A172 (cell line): ENCODE measurements at places on chromosomes 13 and 19. TPM values are rescaled to one million over a fixed set of nuclear protein-coding genes. Genes with fewer than 3 reads are reported as not detected.

GRCh38 chr13:40562975-40563349 is 103.5 kb downstream of the FOXO1 start:
- peak; percentile 60 for DNase-seq

DNA sequence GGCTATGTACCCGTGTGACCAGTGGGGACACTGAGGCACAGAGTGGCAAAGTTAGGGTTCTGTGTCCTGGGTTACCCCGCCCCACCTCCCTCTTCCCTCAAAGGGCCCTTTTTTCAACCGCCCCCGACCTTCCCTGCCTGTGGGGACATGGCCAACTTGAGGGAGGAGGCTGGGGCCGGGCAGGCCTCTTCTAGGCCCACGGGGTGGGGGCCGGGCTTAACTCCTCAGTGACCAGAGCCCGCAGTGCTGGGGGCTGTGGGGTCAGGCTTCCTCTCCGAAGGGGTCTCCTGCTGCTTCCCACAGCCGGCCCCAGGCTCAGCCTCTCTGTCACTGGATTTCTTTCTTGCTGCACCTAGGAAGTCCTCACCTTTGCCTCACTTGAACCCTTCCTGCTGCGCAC is 23.9 kb downstream of the PIAS4 start:
- no peak for DNase-seq

DNA sequence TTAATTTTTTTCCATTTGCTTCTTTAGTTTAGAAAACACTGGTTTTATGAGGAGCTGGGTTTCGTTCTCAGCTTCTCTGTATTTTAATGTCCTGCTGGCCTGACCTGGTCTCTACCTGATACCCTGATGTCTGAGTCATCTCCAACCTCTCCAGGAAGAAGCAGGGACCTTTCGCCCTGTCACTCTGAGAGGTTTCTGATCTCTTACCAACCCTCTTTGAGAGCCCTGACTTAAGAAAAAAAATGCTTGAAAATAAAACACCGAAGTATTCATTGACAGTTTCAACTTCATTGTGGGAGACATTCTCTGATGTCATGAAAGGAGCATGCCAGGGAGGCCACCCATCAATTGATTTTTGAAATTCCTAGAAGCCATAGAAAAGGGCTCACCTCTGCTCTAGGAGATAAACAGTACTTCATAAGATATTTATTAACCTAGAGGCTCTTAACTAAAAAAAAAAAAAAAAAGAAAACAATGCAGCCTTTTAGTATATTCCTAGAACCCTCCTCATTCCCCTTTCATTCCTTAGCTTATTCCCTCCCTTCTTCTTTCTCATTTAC is 234.8 kb downstream of the ENOX1 start:
- no peak for DNase-seq

- no peak for DNase-seq
Measured at GRCh38 chr13:47503475-47503874, 497.6 kb downstream of the SUCLA2 start.

GRCh38 chr19:49515767-49516166 is 3.3 kb downstream of the FCGRT start:
- DNase-seq: no peak

DNA sequence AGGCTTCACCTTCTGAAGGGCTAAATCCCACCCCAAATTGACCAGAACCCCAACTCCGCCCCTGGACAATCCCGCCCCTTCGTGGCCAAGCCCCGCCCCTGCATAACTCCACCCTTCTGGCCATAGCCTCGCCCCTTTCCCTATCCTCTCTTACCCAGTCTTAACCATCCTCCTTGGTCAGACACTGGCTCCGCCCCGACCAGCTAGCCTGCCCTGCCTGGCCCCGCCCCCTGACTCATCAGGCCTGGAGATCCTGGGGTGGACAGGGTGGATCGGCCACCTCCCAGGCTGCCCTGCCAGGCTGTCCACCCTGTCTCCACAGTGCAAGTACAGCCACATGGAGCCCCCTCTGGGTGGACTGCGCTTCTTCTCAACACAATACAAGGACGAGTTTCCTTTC is 8.0 kb upstream of the ZNF358 start:
- DNase-seq: peak; percentile 97

GRCh38 chr13:44273991-44274770 is 99.4 kb upstream of the SERP2 start:
- peak; percentile 62 for DNase-seq

The KLK15 gene
- total RNA-seq: not detected in 2 replicates

The PRR12 gene
- 2.3 and 4.7 TPM in 2 replicates for total RNA-seq

The SPATA13 gene
- total RNA-seq: 3.4 and 4.8 TPM in 2 replicates
